Dermis blood vessel endothelial cell (primary cell): ENCODE measurements at places on chromosomes 4 and X.

DNA sequence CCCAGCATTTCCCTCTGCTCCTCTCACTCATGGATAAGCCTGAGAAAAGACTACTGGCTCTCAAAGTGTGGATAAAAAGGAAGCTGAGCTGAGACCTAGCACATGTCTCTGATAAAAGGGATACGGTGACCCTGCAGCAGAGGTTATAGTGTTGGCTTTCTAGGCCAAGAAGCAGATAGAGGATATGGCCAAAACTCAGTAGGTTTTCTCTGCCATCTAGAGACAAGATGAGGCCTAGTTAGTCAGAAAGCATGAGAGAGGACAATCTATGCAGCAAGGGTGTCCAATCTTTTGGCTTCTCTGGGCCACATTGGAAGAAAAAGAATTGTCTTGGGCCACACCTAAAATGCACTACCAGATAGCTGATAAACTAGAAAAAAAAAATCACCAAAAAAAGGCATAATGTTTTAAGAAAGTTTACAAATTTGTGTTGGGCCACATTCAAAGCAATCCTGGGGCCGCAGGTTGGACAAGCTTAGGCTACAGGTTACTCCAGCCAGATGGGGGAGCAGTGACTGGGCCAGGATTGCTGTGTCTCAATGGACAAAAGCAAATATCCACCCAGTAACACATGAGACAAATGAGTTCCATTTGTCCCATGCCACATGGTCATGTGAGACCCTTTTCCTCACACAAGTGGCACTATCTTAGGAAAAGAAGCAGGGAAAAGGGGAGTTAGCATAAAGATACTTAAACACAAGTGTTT lies 411.4 kb downstream of the INPP4B start:
- no peak for DNase-seq

- no peak for DNase-seq
Measured at GRCh38 chr4:122781486-122781885, 45.1 kb upstream of the FGF2 start.

GRCh38 chrX:48470110-48470832 lies at the start of gene SLC38A5:
TSS of gene SLC38A5 (minus strand) at chrX:48470260. CDS start at chrX:48467924, 2,336 bp downstream.
- no peak for DNase-seq

GRCh38 chrX:111100191-111100590 lies 4.2 kb downstream of the PAK3 start:
- DNase-seq: peak; percentile 26

DNA sequence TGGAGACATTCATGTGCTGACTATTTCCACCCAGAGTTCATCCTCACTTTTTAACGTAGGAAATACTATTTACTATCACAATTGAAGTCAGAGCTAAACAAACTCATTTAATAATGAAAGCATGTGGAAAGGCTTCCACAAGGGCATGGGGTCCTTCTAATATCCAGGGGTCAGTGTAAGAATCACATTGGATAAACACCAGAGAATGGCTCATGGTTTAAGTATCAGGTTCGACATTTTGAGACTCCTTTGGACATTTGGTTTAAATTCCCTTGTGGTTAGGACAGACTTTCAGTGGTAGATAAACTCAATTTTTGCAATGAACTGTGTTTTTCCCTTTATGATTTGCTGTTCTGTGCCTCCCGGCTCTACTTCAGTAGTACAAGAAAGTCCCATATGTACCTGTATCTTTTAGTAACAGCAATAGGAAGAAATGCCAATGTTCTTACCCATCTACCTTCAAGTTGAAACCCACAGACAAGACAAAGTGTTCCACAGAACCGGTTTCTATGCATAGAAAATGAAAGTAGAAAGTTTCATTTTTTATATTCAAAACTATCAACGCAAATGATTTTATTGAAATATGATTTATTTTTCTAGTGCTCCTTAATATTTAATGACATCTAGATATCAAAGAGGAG lies 589.0 kb upstream of the FAM241A start:
- no peak for DNase-seq
